Fibroblast of skin of left biceps (primary cell): ENCODE measurements at places on chromosomes 7 and 10.

DNA sequence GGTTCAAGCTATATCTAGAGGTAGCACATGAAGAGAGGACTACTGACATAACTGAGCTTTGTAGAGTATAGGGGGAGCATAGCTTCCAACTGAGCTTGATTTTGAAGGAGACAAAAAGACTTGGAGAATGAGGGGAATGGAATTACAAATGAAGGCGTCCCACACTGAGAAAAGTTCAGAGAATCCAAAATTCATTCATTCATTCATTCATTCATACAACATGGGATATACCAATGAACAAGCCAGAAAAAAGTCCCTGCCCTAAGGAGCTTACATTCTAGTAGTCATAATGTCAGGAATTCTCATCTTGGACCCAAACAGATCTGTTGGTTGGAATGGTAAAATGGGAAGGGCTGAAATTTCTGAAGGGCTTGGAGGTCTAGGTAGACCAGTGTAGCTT lies 62.0 kb downstream of the ENTPD1 start:
- no peak for DNase-seq

DNA sequence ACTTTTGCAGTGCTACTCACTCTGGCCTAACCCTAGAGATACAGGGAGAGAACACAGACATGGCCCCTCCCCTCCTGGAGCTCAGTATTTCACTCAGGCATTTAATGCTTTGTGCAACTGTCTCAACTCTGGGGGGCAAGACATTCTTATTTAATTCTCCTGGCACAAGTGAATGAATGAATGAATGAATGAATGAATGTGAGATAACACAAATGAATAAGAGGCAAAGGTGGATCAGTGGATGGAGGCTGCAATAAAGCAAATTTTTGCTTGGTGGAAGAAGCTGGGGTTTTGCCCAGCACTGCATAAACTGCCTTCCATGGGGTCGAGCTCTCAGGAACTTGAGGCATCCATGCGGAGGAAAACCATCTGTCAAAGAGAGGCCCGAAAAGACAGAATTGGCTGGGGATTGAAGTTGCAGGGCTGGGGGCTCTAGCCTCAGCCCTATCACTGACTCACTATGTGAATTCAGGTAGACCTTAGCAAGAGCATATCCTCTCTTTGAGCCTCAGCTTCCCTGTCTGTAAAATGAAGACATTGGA lies 441.4 kb upstream of the ZMIZ1 start:
- no peak for DNase-seq

- DNase-seq = no peak
Observed at GRCh38 chr7:37445790-37446189, 2.9 kb downstream of the ELMO1 start.

DNA sequence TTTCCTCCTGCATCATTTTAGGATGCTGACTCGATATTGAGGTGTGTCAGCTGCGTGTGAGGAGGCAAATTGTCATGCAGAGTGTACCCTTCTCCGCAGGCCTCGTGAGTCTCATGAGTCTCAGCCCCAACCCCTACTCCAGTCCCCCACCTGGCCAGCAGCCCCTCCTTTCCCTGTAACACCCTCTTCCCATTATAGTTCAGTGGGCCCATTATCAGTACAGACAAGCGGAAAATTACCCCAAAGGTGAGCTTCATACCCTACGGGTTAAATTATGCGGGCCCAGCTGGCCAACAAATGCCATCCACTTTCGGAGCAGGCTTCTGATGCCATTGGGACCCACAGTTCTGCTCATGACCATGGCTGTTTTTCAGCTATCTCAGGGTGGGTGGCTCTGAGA lies 25.2 kb downstream of the SFTPD start:
- DNase-seq = no peak

DNA sequence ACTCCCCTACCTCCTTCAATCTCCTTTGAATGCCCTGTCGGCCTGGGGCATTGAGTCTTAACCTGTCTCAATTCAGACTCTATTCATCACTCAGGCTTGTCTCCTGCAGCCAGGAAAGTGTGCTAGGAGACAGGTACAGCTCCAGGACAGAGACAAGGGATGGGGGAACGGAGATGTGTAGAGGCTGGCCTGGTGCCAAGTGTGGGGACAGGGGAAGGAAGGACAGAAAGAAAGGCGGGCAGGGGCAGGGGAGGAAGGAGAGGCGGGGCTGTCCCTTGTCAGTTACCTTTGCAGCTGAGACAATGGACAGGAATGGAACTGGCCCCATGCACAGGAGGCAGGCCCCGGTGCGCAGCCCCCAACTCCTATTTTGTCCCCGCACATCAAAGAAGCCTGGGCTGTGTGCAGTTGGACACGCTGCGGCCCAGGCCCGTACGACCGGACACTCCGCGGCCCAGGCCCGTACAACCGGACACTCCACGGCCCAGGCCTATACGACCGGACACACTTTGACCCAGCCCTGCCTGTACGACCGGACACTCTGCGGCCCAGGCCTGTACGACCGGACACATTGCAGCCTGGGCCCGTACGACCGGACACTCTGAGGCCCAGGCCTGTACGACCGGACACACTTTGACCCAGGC lies 36.9 kb downstream of the CHST15 start:
- DNase-seq = no peak

GRCh38 chr7:69122953-69123352 lies 475.3 kb upstream of the AUTS2 start:
- no peak for DNase-seq

DNA sequence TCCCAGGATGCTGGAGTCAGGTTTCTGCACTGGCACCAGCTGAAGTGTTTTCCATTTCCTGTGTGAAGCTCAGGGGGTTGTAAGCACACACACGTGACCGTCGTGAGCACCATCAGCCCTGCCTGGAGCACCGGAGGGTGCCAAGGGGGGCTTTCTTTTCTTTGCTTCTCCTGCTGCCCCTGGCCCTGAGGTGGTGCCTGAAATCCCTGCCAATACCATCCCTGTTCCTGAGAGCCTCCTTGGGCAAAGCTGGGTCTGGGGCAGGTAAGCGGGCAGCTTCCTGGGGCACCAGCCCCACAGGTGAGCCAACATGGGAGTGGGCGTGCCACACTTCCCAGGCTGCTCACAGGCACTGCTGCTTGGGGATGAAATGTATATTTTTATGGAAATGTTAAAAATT lies 593.6 kb downstream of the DNAJB6 start:
- no peak for DNase-seq

GRCh38 chr10:125123476-125124114 lies 36.8 kb downstream of the CTBP2 start:
- no peak for DNase-seq

GRCh38 chr10:78846760-78847159 lies 222.0 kb upstream of the ZMIZ1 start:
- no peak for DNase-seq

DNA sequence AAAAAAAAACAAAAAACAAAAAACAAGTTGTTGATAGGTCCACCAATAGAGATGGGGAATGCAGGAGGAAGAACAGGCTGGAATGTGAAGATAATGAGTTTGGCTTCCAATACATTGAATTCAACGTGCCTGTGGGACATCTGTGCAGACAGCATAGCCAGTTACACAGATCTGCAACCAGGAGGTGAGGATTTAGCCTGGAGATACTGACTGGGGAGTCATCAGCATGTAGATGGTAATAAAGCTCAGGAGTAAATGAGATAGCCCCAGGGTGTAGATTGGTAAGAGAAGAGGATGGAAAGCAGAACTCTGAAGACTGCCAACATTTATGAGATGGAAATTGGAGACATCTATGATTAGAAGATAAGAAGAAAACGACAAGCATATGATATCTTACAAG lies 4.7 kb upstream of the TRIM8 start:
- DNase-seq = no peak

GRCh38 chr10:10078446-10078845 lies 939.2 kb upstream of the CELF2 start:
- DNase-seq = no peak

DNA sequence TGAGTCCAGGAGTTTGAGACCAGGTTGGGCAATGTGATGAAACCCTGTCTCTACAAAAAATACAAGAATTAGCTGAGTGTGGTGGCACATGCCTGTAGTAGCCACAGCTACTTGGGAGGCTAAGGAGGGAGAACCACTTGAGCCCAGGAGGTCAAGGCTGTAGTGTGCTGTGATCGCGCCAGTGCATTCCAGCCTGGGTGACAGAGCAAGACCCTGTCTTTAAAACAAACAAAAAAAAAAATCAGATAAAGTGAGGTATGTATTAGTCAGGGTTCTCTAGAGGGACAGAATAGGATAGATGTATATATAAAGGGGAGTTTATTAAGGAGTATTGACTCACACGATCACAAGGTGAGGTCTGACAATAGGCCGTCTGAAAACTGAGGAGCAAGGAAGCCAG lies 101.5 kb upstream of the GPR26 start:
- no peak for DNase-seq

- DNase-seq = no peak
Observed at GRCh38 chr7:155352076-155352752, 54.5 kb downstream of the INSIG1 start.

- no peak for DNase-seq
Observed at GRCh38 chr7:73487486-73487885, 34.6 kb downstream of the BAZ1B start.

DNA sequence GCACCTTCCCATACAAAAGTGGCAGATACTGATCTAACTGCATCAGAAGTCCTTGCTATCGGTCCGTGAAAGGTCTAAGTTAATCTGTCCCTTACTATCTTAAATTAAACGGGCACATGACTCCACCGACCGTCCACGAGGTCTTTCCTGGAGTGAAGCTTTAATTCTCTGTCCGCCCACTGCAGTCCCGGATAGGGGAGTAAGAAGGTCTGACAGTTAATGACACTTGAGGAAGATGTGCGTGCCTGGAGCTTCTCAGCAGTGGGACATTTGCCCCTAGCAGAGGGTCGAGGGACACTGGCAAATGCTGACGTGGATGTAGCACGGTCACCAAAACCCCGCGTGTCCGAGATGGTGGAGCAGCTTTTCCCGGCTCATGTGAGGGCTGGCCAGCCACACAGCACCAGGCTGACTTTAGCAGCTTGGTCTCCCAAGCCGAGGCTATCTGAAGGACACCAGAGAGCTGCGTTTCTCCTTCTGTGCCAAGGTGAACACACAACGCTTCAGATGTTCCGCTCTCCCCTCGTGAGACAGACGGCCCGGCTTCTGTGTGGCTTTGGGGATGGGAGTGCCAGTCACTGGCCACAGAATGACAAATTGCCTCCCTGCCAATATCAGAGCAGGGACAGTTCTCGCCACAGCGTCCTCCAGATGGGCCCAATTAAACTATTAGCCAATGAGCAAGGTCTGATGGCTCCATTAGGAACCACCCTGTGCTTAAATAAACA lies 86.6 kb downstream of the ADARB2 start:
- no peak for DNase-seq

DNA sequence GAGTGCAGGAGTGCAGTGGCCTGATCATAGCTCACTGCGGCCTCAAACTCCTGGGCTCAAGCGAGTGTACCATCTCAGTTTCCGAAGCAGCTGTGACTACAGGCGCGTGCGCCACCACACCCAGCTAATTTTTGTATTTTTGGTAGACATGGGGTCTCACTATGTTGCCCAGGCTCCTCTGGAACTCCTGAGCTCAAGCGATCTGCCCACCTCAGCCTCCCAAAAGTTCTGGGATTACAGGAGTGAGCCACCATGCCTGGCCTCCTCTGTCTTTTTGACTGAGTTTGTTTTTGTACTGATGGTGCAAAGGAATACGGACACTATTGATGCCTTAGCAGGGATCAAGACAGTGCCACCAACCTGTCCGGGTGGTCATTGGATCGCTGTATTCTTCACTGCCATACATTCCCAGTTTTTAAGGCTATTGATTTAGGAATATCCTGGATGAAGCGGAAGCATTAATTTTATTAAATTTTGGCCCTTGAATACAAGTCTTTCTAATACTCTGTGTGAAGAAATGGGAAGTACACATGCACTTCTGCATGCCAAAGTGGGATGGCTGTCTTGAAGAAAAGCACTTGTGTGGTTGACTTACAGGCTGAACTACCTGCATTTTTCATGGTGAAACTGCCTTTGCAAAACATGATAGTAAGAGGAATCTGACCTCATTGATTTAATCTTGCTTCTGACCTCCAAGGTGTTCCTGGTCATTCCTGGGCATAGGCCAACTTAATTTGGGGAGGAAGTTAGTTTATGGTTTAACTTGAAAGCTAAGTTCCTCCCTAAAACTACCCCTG lies 2.1 kb upstream of the CUL2 start:
- no peak for DNase-seq

DNA sequence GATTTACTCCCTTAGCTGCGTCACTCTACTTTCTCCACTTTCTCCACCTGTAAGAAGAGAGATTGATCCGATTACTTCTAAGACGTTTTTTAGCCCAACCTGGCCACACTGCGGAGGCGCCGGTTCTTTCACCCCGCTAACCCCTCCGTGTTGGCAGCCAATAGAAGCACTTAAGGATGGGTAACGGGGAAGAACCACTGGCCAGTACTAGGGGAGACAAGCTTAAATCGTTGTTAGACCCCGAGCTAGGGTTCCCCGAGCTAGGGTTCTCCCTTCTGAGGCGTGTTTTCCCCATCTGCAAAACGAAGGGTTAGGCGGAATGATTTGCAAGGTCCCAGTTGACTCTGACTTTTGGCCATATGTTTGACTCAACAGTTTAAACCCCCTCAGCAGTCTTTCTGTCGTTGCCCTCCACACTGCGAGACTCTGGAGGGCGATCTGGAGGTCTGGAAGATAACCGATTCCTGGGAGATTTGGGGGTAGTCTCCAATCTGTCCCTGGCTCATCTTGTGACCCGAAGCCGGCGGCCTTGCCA lies 644 bp downstream of the UMAD1 start:
- DNase-seq = no peak

GRCh38 chr10:122333037-122333436 lies 41.5 kb upstream of the PLEKHA1 start:
- no peak for DNase-seq

GRCh38 chr7:105187302-105188169 lies 173.5 kb downstream of the KMT2E start:
- no peak for DNase-seq

DNA sequence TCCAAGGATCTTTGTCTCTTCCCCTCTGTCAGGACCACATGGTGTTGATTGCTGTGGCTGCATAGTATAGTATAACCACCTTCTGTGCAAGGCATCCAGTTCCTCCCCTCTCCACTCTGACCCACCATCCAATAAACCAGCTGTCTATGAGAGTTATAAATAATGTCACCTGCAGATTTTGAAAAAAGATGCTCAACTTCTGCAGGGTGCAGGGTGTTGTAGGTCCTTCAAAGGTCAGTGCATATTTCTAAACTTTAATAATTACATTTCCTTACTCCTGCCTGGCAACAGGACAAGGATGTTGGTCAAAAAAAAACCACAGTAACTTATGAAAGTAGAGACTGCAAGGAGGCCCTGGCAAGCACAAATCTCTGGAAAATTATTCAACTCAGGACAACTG lies 166.2 kb downstream of the PKD1L1 start:
- DNase-seq = peak; percentile 62

- DNase-seq = peak; percentile 10
Observed at GRCh38 chr7:37833107-37833817, 15.1 kb upstream of the NME8 start.

- DNase-seq = no peak
Observed at GRCh38 chr10:122878799-122879338, 512 bp downstream of the FAM24B start.

GRCh38 chr7:148967032-148967372 lies 61.3 kb downstream of the PDIA4 start:
- no peak for DNase-seq

- peak; percentile 40 for DNase-seq
Observed at GRCh38 chr7:94338921-94339371, 55.7 kb upstream of the COL1A2 start.

- no peak for DNase-seq
Observed at GRCh38 chr7:129513546-129513945, 11.2 kb downstream of the SMKR1 start.
